ENCODE measurements at places on chromosomes 11 and 22.

GRCh38 chr11:121311373-121311772, 18.8 kb downstream of the SC5D start:
- DNase-seq = no peak

GRCh38 chr22:29062286-29062821, 723 bp upstream of the C22orf31 start:
- no peak for DNase-seq

DNA sequence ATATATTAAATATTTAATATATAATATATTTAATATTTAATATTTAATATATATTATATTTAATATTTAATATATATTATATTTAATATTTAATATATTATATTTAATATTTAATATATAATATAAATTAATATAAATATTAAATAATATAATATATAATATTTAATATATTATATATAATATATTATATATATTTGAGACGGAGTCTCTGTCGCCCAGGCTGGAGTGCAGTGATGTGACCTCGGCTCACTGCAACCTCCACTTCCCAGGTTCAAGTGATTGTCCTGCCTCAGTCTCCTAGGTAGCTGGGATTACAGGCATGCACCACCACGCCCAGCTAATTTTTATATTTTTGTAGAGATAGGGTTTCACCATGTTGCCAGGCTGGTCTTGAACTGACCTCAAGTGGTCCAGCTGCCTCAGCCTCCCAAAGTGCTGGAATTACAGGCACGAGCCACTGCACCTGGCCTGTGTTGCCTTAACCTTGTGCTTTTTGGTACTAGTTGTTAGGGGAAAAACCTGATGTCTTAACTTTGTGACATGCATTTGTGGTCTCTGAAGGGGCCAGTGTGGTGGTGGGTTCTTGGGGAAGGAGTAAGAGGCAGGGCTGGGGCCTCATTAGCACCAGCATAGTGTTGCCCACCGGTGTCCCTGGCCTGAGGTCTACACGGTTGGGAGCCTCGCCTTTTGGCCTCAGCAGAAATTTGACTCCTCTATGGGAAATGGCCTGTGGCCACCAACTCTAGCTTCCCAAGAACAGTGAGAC, 16.6 kb downstream of the SEC14L3 start:
- no peak for DNase-seq

DNA sequence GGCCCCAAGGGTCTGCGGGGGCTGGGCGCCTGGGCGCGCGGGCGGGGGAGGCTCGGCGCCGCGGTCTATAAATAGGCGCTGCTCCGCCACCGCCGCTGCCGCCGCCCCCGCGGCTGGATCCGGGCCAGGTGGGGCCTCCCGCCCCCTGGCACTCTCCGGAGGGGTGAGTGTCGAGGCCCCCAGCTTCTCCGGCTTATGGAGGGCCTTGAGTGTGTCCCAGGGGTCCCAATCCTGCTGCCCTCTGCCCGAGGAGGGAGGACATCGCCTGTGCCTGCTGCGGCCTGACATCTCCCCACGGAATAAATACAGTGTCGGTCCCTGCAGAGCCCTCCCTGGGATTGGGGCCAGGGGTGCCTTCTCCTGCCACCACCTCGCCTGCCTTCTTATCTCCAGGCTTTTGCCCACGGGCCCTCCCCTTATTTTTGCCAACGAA, 4.3 kb upstream of the GP1BB start:
- DNase-seq = no peak

DNA sequence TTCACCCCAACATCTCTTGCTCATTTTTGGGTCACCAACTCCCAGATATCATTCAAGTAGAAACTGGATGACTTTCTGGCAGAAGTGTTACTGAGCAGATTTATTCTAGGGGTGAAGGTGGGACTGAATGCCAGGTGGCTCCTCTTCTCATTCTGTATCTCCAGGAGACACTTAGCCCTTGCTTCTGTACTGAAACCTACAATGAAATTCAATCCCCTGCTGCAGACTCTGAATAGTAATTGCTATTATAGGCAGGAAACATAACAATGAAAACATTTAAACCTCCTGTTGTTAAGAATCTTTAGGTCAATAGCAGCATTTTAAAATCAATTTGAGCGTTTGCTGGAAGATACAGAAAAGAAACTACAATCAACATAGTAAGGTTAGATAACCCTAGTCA, 879.4 kb upstream of the TENM4 start:
- DNase-seq = no peak

DNA sequence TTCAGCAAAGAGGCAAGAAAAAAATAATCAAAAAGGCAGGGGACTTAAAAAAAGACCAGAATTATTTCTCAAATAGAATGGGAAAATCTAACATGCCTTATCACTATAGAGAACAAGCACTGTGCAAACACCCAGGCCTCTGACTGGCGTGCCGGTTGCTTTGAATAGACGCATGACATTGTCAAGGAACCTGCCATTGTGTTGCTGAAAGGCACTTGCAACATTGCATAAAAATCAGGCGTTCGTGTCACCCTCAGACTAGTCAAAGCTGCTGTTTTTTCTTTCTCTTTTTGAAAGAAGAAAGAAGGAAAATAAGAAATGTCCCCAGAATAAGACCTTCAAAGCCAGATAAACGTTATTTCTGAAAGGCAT, 549.3 kb upstream of the CADM1 start:
- DNase-seq = no peak

DNA sequence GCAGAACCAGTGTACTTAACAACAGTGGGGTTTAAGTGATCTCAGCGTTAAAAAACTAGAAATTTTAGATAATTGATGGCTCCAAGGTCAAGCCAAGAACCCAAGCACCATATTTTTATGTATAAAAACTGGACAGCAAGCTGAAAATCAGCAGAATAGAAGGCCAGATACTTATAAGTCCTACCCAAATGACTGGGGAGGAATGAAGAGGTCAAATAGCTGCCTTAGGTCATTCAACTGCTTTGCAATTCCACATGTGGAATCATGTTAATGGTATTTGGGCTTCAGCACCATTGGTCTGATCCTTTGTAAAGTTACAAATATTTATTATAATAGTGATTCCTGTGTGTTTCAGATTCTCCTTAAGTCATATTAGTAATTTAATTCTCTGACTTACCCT, 108.4 kb downstream of the FAT3 start:
- no peak for DNase-seq

DNA sequence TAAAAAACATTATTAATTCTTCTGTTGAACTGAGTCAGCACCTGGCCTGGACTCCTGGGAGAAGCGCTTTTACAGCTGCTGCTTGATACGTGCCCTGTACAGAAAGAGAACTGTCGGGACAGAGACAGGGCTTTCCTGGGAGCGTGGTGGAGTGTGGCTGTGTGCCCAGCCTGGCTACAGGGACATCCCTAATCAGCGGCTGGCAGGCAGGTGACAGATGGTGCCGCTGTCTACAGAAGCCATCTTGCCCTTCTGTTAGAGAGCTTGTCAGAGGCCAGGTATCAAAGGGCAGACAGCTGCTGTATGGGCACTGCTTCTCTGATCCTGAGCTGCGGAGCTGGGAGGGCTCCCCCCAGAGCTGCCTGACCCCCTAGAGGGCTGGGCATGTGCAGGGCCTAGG, 361.8 kb downstream of the TENM4 start:
- DNase-seq = no peak

GRCh38 chr11:20839231-20839630, 169.8 kb downstream of the NELL1 start:
- DNase-seq = no peak

- no peak for DNase-seq
Observed at GRCh38 chr11:67031791-67032561, 9.0 kb downstream of the SYT12 start.

DNA sequence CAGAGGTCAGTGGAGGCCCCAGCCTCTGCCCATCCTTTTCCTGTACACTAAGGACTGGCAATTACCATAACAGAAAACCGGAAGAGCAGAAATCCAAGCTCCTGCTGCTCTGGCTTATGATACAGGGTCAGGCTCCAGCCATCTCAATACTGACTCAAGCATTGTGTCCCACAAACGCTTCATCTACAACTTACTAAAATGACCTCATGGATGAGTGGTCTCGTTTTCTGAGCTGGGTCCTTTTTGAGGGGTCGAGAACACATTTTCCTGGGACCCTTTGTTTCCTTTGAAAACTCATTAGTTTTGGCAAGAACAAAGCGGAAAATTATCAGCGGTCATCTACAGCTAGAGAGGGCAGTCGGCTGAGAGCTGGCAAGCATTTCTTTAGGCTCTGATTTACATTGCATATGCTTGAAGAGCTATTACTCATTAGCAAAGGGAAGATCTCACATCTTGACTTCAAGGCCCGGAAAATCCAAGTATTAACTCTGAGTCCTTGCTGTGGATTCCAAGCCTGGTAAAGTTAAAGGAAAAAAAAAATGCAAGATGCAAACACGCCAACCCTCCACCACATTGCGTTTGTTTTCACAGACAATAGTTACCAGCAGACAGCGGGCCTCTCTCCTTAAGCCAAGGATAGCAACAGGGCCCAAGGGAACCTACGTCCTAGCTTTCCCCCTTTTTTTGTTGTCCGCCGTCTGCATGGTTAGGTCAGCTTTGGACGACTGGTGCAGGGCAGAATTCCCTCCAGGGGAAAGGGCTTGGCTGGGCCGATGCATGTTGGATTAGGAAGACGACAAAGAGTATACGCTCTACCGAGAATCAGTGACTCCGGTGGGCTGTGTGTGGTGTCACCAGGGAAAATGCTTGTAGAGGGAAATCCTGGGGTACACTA, 1.8 kb downstream of the TESMIN start:
- DNase-seq = no peak

DNA sequence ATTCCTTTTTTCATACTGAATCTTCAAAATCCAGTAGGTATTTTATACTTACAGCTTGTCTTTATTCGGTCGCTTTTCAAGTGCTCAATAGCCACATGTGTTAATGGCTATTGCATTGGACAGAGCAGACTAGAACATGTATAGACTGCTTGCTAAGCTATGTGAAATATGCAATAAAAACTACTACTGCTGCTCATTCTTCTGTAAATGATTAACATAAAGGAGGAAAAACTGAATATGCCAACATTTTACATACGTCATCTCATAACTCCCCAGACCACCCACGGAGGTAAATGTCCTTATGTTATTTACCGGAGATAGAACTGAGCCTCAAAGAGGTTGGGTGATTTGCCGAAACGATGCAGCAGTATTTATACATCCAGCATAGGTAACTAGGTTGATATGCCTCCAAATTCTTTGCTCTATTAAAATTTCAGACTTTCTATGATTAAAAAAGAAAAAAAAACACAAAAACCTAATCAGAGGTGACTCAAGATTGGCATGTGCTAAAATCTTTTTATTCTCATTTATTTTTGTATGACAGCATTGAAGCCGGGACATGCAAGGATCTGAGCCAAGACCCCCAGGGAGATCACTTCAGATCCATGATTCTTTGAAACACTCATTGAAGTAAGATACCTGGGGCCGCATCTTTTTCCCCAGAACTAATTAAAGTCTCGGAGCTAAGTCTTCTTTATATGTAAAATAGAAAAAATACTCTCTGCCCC, 78.5 kb upstream of the OR5AK2 start:
- no peak for DNase-seq

DNA sequence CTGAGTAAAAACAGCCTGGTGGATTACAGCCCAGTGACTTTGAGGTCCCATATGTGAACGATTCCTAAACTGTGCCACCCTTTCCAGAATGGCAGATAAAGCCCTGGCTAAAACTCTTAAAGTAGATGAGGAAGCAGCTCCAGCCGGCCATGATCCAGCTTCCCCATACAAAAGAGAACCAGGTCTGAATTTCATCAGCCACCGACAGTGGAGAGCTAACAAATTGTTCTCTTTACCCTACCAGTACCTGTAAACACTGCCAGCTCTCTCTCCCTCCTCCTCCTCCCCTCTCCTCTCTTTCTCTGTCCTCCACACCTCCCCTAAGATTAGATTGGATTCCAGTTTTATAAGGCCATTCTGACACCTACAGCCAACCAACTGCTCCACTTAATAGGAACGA, 176.9 kb downstream of the DSCAML1 start:
- no peak for DNase-seq

GRCh38 chr11:104064034-104064630, 27.7 kb downstream of the DDI1 start:
- no peak for DNase-seq

DNA sequence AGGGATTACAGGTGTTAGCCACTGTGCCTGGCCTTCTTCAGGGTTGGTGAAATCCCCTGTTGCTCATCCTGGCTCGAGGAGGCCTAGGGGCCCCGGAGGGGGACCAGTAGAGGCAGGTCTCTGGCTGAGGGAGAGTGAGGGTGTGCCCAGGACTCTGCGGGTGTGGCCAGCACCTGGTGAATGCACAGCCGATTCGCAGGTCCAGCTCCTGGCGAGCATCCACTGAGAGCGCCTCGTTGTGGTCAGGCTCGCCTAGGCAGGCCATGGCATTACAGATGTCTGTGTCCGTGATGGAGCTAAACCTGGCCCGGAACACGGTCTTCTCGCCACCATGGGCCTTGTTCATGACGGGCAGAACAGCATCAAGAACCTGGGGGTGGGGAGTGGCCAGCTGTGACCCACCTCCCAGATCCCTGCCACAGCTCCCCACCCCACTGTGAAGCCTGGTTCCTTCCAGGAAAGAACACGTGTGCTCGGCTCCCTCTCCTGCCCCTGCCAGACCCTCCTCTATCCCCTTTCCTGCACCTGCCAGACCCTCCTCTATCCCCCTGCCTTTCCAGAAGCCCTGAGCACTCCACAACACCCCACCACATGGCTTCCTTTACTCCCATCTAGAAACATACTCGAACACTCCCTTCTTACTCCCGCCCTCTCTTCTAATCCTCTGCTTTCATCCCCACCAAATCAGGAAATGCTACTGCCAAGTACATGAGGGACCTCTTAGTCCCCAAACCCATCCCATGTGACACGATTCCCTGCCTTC, 12.4 kb downstream of the TOP3B start:
- no peak for DNase-seq

- DNase-seq = no peak
Observed at GRCh38 chr11:105647780-105648179, 37.9 kb downstream of the GRIA4 start.

DNA sequence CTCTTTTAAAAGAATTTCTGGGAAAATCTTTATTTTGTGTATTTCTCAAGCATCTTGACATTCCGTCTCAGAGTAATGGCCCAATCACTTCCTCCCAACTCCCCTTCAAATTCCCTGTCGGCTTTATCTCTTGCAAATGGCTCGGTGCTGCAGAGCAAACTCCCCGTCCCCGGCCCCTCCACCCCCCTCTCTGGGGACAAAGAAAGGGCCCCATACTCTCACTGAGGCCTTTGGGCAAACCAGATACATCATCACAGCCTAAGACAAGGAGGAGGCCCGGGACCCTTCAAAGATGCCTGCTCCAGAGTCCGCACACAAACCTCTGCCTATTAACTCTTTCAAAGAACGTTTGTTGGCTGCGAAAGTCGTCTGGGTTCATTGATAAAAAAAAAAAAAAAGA, 3.9 kb upstream of the SMIM38 start:
- no peak for DNase-seq

DNA sequence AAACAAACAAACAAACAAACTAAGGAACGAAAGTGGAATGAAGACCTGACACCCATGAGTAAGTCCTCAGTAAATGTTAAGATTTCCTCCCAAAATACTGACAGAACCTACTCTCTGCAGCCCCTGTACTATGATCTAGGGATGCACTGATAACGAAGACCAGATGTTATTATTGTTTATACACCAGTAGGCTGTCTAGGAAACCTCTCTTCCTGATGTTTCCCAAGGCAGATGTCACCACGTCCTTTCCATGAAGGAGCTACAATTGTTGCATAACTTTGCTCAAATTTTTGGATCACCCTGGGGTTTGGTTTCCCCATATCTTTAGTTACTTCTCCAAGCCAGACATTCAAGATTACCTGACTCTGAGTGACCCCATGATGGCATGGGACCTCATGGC, 340.7 kb downstream of the MIAT start:
- DNase-seq = no peak

GRCh38 chr11:118639899-118640298, 32.5 kb downstream of the PHLDB1 start:
- DNase-seq = no peak

All from stimulated activated CD4-positive, alpha-beta T cell treated with anti-CD3 and anti-CD28 coated beads, TNF-alpha, amount 100 ng/mL, for 1 hour (primary cell).